ENCODE measurements at places on chromosomes 12 and 14. TPM values are rescaled to one million over a fixed set of nuclear protein-coding genes. Genes with fewer than 3 reads are reported as not detected.

Gene SDR9C7
- not detected for total RNA-seq

Gene RASSF9
- not detected for total RNA-seq

Gene PAH
- total RNA-seq: not detected

Gene CHGA
- not detected for total RNA-seq

Gene GARIN6
- not detected for total RNA-seq

Gene RNASE4
- 0.63 TPM for total RNA-seq

Gene CLEC1B
- total RNA-seq: not detected

GRCh38 chr12:108076556-108076955 lies 52.5 kb upstream of the WSCD2 start:
- H3K27me3 ChIP-seq: no peaks in the 10 kb centered on the region
- H3K4me1 ChIP-seq: no peaks in the 10 kb centered on the region
- H3K27ac ChIP-seq: no peak overlapping the region
- no peak overlapping the region for H3K4me3 ChIP-seq
- DNase-seq: no peak

- H3K27me3 ChIP-seq: no peaks in the 10 kb centered on the region
- H3K27ac ChIP-seq: no peak overlapping the region
- no peak overlapping the region for H3K4me3 ChIP-seq
- no peaks in the 10 kb centered on the region for H3K4me1 ChIP-seq
- DNase-seq: peak; percentile 14
Measured at GRCh38 chr12:90854136-90854689, 100.8 kb downstream of the CCER1 start.

GRCh38 chr12:52208424-52209165 lies 16.8 kb upstream of the KRT80 start:
- H3K4me3 ChIP-seq: no peak overlapping the region
- no peak for DNase-seq

GRCh38 chr12:30882706-30883105 lies 43.8 kb upstream of the TSPAN11 start:
- no peak for DNase-seq
- H3K27me3 ChIP-seq: no peaks in the 10 kb centered on the region
- H3K4me1 ChIP-seq: no peaks in the 10 kb centered on the region

GRCh38 chr12:24153079-24153478 lies 203.6 kb upstream of the SOX5 start:
- DNase-seq: no peak
- no peaks in the 10 kb centered on the region for H3K27me3 ChIP-seq
- no peaks in the 10 kb centered on the region for H3K4me1 ChIP-seq
- H3K36me3 ChIP-seq: no peaks in the 10 kb centered on the region

- peaks cover 13% of the 10 kb centered on the region for H3K4me1 ChIP-seq
- no peaks in the 10 kb centered on the region for H3K36me3 ChIP-seq
- no peaks in the 10 kb centered on the region for H3K27me3 ChIP-seq
- DNase-seq: no peak
Measured at GRCh38 chr14:68476212-68477109, 316.4 kb downstream of the ZFP36L1 start.

- H3K4me3 ChIP-seq: no peak overlapping the region
- DNase-seq: no peak
- no peaks in the 10 kb centered on the region for H3K36me3 ChIP-seq
- no peaks in the 10 kb centered on the region for H3K4me1 ChIP-seq
Measured at GRCh38 chr14:94636744-94637412, 24.7 kb downstream of the SERPINA3 start.

DNA sequence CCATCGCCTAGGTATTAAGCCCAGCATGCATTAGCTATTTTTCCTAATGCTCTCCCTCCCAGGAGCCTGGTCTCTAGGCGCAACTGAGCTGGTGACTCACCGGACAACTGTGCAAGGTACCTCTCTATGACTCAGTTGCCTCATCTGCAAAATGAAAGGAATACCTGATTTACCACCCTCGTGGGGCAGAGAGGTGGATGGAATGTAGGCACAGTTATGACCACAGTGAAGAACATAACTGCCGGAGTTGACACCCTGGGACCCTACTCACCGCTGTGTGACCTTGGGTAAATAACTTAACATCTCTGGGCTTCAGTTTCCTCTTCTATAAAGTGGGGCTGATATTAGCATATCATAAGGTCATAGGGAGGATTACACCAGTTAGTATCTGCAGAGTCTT lies 22.6 kb downstream of the BCL11B start:
- H3K27ac ChIP-seq: no peak overlapping the region
- DNase-seq: no peak
- H3K4me1 ChIP-seq: no peaks in the 10 kb centered on the region
- no peaks in the 10 kb centered on the region for H3K27me3 ChIP-seq
- H3K36me3 ChIP-seq: no peaks in the 10 kb centered on the region
- no peak overlapping the region for H3K4me3 ChIP-seq

DNA sequence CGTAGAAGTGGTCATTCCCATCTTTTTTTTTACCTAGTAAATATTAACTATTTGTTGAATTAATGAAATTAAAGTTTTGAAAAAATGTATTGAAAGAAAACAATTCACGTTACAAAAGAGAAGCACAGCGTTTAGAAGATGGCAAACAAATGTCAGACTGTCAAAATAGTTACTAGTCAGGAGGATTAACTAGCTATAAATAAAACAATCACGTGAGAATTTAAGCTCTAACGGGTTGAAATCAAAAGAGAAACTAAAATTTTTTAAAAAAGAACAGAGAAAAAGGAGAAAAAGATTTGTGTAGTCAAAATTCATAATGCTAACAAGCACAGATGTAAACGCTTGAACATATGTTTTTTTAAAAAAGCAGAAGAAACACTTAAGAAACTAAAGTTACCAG lies 26.4 kb downstream of the DDHD1 start:
- no peaks in the 10 kb centered on the region for H3K27me3 ChIP-seq
- DNase-seq: no peak
- H3K4me1 ChIP-seq: no peaks in the 10 kb centered on the region

- H3K36me3 ChIP-seq: no peaks in the 10 kb centered on the region
- no peak for DNase-seq
- H3K4me3 ChIP-seq: no peak overlapping the region
- 0 out of 2 replicates have a peak, but pooled peaks cover 5% of the 10 kb centered on the region for H3K27me3 ChIP-seq
- H3K27ac ChIP-seq: no peak overlapping the region
- H3K4me1 ChIP-seq: no peaks in the 10 kb centered on the region
Measured at GRCh38 chr14:100557658-100558057, 29.6 kb downstream of the BEGAIN start.

DNA sequence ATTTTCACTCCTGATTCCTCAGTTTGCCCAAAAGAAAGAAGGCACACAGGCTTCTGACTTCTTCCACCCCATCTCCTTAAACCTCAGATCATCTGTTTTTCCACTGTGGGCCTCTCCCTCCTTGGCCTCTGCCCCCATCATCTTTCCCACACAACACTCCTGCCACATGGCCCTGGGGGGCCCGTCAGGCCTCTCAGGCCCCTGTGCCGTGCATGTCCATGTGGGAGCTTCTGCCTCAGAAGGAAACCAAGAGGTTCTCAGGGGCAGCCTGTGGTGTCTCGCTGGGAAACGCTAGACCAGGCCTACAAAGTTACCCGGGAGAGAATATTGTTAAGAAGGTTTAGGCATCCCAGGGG lies 8.0 kb downstream of the KLHL33 start:
- H3K27me3 ChIP-seq: no peaks in the 10 kb centered on the region
- H3K36me3 ChIP-seq: no peaks in the 10 kb centered on the region
- H3K27ac ChIP-seq: no peak overlapping the region
- peaks cover 3% of the 10 kb centered on the region for H3K4me1 ChIP-seq

DNA sequence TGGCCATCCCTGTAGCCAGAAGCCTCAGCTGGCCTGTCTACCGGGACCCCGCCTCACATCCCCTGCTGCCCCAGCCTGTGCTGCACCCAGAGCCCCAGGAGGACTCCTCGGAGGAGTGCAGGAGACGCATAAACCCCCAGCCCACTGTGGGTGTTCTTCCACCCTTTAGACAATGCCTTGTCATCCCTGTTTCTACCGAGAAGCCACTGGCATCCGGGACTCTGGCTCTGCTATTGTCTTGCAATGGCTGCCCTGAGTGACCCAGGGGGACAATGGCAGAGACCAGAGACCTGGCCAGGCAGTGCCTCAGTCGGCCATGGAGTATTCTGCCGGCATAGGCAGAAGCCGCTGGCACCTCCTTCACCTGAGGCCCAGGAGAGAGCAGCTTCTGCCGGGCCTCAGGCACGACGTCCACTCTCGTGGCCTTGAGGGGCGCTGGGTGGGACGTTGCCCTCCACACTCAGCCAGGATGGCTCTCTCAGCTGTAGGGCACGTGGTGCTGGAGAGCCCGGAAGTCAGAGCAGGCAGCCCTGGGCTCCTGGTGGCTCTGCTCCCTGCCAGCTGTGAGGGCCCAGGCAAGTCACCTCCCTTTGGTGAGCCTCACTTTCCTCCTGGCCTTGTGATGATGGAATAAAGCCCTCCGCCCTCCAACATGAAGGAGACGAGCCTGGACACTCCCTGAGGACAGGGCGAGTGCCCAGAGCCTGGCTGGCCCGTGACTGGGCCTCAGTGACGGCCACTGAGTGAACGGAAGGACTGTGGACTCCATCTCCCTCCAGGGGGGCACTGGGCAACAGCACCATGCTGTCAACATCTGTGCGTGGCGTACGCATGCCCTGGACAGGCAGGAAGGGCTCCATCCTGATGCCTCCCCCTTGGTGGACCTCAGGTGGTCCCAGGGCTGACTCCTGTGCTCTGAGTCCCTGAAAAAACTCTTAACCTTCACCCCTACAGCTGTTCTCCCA lies 41.0 kb downstream of the TRAFD1 start:
- DNase-seq: no peak
- peaks cover 17% of the 10 kb centered on the region for H3K36me3 ChIP-seq
- no peaks in the 10 kb centered on the region for H3K27me3 ChIP-seq
- H3K4me3 ChIP-seq: no peak overlapping the region

DNA sequence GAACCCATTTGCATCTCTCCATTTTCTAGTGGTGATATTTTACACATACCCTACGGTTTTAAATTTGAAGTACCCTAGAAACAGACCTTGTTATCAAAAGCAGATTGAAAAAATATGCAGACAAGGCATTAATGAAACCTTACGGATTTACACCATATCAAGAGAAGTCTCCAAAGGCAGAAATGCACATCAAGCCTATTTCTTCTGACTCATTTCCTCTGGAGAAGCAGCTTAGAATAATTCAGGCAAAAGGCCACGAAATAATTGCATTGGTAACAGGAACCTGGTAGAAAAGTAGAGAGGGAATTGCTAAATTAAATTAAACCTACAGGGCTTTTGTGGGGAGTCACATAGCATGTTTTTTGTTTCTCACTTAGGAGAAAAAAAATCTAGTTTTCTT lies 34.7 kb downstream of the KICS2 start:
- no peaks in the 10 kb centered on the region for H3K27me3 ChIP-seq

- H3K27ac ChIP-seq: no peak overlapping the region
- peaks cover 14% of the 10 kb centered on the region for H3K4me1 ChIP-seq
- no peak for DNase-seq
- peaks cover 51% of the 10 kb centered on the region for H3K36me3 ChIP-seq
- H3K4me3 ChIP-seq: no peak overlapping the region
Measured at GRCh38 chr12:65175385-65175784, 6.0 kb downstream of the LEMD3 start.

DNA sequence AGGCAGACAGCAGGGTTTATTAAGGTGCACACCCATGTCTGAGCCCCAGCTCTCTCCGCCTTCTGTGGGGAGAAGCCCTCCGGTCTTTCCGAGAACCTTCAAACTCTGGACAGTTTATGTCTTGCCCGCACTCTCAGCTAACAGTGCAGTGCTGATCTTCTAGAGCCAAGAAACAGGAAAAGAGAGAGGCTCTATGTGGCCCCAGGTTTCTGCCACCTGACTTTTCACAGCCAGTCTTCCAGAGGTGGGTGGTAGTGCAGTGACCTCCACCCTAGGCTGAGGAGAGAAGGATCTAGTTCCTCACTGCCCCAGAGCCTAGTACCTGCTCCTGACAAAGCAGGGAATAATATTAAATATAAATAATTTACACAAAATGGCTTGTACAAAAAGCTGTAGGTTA lies 4.0 kb upstream of the SLC22A17 start:
- no peak for DNase-seq
- H3K27ac ChIP-seq: no peak overlapping the region
- H3K27me3 ChIP-seq: peaks cover 52% of the 10 kb centered on the region
- H3K36me3 ChIP-seq: no peaks in the 10 kb centered on the region
- H3K4me1 ChIP-seq: peaks cover 11% of the 10 kb centered on the region

DNA sequence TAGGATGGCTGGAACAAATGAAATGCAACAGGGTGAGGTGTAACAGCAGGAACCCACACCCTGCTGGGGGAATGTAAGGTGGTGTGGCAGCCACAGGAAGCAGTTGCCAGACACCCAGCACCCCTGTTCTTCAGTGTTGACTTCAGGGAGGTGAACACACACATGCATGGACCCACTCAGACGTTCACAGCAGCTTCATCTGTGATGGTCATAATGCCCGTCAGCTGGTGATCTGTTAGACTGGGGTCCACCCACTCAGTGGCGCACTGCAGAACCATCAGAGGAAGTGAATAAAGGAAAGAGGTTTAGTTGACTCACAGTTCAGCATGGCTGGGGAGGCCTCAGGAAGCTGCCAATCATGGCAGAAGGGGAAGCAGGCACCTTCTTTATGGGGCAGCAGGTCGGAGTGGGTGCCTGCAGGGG lies 22.7 kb upstream of the TEX22 start:
- no peak for DNase-seq
- H3K4me3 ChIP-seq: no peak overlapping the region

- H3K27ac ChIP-seq: no peak overlapping the region
- DNase-seq: no peak
- H3K27me3 ChIP-seq: no peaks in the 10 kb centered on the region
- H3K4me3 ChIP-seq: no peak overlapping the region
- H3K36me3 ChIP-seq: peaks cover 11% of the 10 kb centered on the region
Measured at GRCh38 chr12:53258541-53259539, 9.3 kb upstream of the ESPL1 start.

DNA sequence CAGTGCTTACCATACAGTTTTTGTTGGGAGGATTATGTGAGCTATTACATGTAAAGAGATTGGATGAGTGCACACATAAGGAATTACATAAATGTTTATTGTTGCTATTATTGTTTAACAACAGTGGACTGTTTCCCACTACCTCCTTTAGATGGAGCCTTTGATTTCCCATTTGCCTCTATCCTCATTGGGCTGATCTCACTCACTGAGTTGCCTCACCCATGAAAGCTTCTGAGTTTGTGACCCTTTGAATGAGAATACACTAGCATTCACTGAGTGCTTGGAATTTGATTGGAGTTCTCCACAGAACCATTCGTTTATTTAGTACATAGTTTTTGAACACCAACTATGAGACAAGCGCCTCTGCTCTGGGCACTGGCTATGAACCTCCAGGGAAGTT lies 121.0 kb downstream of the HELB start:
- 0 out of 2 replicates have a peak, but pooled peaks cover 3% of the 10 kb centered on the region for H3K27me3 ChIP-seq
- no peak overlapping the region for H3K27ac ChIP-seq
- no peak overlapping the region for H3K4me3 ChIP-seq
- H3K36me3 ChIP-seq: no peaks in the 10 kb centered on the region
- no peak for DNase-seq
- H3K4me1 ChIP-seq: no peaks in the 10 kb centered on the region

GRCh38 chr12:58765076-58765475 lies 155.2 kb downstream of the LRIG3 start:
- H3K27me3 ChIP-seq: no peaks in the 10 kb centered on the region
- no peak overlapping the region for H3K4me3 ChIP-seq
- H3K36me3 ChIP-seq: no peaks in the 10 kb centered on the region
- H3K4me1 ChIP-seq: peaks cover 29% of the 10 kb centered on the region
- DNase-seq: no peak
